Activated CD4-positive, alpha-beta T cell treated with anti-CD3 and anti-CD28 coated beads, Interleukin-2, amount 50 U/mL, for 4 hours (primary cell): ENCODE measurements at places on chromosomes 5 and 9.

DNA sequence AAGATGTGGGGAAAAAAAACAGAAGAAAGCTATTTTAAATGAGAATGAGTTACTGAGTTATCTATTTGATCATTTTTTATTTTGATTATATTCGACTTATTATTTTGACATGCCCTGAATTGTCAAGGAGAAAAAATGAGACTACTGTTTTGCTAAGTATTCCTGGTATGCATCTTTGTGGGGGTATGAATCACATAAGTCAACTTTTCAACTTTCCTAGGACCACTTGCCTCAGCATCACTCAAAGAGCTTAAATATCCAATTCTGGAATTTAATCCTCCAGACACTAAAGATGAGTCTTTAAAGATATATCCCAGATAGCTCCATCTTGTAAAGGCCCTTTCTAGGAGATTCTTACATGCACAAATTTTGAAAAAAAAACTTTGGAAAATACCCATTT lies 17.4 kb upstream of the SPDL1 start:
- no peak for DNase-seq

DNA sequence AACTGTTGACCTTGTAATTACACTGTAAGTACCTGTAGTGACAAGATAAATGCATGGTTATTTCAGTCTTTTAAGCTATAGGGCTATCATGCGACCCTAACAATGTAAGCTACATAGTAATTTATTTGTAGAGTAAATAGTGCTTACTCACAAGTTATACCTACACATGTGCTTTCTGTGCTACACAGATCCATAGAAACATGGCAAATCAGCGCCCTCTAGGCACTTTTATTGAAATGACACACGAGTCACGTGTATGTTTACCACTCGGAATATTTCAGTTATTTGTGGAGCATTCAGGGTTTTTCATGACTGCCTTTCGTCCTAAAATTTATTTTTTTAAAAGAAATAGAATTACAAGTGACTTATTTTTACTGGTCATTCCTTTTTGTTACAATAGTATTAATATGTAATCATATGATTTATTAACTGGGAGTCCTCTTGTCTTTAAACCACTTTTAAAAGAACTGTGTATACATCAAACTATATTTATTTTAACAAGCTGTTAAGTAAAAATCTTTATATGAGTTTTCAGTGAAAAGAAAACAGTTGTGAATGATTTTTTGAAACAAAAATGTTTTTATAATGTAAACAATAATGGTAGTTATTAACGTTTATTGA lies 1242.3 kb upstream of the WWC1 start:
- DNase-seq, result no peak

- no peak for DNase-seq
These were observed 588 bp upstream of the PLPP1 start for GRCh38 chr5:55535199-55535905.

- no peak for DNase-seq
These were observed 1.7 kb downstream of the PHF2 start for GRCh38 chr9:93577975-93578682.

DNA sequence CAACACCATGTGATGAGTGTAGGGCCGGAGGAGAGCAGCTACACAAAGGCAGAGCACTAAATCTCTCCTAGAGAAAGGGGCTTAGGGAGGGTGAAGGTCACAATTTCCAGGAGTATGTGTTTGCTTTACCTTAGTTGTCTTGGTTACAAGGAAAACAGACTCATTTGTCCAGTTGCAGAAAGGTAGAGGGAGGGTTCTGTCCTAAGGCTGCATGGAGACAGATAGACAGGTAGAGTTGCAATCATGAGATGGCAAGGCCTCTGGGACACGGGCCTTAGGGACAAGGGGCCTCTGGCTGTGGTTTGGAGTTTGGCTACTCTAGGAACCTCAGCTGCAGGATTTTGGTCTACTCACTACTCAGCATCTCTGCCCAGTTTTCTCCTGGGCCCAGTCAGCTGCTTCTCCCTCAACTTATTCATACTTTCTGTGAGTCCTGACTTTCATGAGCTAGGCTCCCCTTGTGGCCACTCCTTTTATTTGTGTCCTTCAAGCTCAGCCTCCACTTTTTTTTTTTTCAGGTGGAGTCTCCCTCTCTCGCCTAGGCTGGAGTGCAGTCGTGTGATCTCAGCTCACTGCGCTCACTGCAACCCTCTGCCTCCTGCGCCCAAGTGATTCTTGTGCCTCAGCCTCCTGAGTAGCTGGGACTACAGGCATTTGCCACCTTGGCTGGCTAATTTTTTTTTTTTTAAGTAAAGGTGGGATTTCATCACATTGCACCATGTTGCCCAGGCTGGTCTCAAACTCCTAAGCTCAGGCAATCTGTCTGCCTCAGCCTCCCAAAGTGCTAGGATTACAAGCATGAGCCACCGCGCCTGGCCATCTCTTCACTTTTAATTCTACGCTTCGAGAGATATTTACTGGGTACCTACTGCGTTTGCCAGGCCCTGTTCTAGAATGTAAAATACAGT lies 76.6 kb downstream of the PTPDC1 start:
- no peak for DNase-seq

DNA sequence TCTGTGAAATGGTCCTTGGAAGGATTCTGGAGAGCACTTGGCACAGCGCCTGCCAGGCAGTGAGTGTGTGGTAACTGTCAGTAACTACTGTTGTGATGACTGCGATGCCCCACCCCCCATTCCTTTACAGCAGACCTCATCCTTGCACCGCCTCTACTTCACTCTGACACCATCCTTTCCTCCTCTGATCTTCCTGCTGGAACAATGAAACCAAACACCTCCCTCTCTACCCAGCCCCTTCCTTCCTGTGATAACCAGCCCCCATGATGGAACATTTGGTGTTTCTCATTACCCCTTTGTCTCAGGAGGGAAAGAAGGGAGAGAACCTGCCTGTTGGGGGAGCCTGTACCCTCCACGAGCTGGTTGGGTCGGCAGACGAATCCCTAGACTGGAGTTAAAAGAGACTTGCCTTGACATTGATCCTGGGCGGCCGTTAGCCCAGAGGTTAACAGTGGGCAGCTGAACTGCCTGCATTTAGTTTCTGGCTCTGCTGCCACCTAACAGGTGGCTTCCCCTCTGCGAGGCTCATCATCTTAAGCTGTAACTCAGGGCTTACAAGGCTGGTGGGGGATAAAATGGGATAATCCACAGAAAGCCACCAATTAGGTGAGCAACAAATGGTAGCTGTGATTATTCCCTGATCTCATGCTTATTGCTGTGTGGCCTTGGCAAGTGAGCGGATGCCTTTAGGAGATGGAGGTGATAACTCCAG lies 34.2 kb upstream of the GRPEL2 start:
- no peak for DNase-seq

- no peak for DNase-seq
These were observed 145.5 kb upstream of the SLC24A2 start for GRCh38 chr9:19934301-19934871.

GRCh38 chr5:87188391-87188790 lies 79.3 kb upstream of the RASA1 start:
- DNase-seq, result no peak

GRCh38 chr9:87991151-87991870 lies 17.0 kb upstream of the CDK20 start:
- no peak for DNase-seq

GRCh38 chr5:6188976-6189375 lies 189.4 kb downstream of the MED10 start:
- DNase-seq, result no peak

GRCh38 chr5:159091596-159092331 lies 8.0 kb downstream of the EBF1 start:
- no peak for DNase-seq

DNA sequence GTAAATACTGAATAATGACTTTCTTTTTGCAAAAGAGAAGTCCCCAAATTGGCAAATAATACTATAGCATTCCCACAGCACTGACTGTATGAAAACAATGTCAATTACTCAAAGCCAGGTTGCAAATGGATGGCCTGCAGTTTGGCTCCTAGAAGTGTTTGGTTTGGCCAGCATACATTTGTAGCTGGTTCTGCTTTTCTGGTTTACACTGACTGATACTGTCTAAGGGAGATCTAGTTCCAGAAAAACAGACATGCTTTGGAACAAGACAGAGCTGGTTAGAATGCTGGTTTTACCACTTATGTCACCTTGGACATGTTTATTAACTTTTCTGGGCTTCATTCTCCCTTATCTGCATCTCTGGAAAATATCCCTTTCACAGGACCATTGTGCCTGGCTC lies 81.5 kb upstream of the TRPM3 start:
- DNase-seq, result no peak

- no peak for DNase-seq
These were observed 117.5 kb upstream of the SHB start for GRCh38 chr9:38186404-38187115.

GRCh38 chr5:178227138-178227659 lies 5.4 kb downstream of the PHYKPL start:
- no peak for DNase-seq

DNA sequence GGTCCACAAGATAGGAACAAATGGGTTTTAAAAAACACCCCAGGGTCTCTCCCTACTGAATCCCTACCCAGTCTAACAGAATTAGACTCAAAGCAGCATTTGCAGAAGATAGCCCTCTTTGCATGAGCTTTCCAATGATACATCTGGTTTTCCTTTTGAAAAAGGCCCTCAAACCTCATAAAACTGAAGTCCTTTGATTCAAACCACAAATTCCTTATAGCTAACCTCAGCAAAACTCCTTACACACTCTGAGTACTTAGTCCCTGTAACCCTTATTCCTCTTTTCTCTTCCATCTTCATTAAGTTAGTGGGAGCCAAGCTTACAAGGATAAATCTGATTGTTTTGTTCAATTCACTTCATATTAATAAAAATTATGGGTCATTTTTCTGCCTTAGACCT lies 90.5 kb upstream of the TNC start:
- DNase-seq, result no peak

DNA sequence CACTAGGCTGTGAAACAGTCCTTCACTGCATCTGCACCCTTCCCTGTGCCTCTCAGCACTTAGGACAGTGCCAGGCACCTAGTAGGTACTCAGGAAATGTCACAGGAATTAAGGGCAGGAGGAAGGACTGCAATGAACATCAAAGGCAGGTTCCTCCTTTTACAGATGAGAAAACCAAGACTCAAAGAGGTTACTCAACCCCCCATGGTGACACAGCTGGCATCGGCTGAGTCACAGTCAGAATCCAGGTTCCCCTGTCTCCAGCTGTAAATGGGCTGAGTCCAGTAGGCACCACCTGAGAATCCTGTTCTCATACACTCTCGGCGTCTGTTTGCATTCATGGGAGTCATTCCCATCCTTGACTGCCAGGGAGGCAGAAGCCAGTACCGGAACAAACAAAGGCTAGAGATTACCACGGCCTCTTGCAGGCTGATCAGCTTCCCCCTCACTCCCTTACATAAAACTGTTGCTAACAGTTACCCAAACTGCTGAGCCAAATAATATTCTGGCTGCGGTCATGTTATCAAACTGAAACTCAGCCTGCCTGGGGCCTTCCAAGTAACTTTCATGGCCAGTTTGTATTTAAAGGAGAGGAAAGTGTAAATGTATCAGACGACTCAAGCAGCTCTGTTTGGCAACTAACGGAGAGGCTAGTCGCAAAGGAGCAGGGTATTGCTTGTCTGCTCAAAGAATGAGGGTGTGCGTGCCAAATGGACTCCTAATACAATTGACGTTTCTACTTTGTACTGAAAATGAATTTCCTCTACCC lies 201.7 kb downstream of the PAPPA start:
- no peak for DNase-seq

- DNase-seq, result no peak
These were observed 233.6 kb downstream of the GABRB2 start for GRCh38 chr5:161312882-161313281.

DNA sequence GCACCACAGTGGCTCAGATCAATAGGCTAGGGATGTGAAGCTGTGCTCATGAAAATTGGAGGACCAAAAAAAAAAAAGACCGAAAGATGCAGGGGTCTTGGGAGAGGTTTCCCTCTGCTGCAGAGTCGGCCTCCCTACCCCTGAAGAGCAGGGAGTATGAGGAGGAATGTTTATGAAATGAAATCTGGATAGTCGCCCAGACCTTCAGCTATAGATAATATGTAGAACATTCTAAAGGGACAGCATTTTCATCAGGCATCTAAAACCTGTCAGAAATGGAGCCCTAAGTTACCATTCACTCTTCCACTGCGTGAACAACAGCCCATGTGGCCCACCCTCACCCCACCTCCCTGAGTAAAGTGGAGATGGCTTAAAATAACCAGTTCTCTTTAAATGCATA lies 122.9 kb downstream of the TMEM174 start:
- DNase-seq, result no peak

DNA sequence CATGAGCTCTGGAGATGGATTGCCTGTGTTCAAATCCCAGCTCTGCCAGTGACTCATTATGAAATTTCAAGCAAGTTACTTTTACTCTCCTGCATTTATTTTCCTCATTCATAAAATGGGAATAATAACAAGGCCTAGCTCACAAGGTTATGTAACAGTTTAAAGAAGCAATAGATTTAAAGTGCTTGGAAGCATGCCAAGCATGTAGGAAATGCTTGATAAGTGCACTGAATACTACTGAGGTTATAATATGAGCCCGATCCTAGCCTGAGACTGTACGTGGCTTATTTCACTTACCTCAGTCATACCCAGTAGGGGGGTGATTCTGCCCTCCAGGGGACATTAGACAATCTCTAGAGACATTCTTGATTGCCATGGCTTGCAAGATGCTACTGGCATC lies 734.1 kb upstream of the WWC1 start:
- DNase-seq, result no peak

DNA sequence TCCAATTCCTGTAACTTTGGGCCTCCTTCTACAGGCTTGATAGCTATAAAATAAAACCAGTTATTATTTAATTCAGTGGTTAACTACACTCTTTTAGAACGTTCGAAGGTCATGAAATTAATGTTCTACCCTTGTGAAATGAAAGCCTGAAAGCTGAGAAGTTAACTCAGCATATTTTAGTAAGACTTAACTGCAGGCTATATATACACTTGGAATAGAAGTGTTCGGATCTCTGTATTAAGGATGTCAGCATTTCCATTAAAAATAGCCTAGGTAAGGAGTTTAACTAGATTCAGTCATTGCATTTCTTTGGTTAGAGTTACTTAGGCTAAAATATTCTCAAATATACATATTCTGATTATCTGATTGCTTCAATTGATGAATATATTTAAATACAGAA lies 229.2 kb downstream of the MRPS30 start:
- DNase-seq, result no peak

GRCh38 chr9:129414377-129414992 lies 206.4 kb downstream of the C9orf50 start:
- DNase-seq, result peak; percentile 50

DNA sequence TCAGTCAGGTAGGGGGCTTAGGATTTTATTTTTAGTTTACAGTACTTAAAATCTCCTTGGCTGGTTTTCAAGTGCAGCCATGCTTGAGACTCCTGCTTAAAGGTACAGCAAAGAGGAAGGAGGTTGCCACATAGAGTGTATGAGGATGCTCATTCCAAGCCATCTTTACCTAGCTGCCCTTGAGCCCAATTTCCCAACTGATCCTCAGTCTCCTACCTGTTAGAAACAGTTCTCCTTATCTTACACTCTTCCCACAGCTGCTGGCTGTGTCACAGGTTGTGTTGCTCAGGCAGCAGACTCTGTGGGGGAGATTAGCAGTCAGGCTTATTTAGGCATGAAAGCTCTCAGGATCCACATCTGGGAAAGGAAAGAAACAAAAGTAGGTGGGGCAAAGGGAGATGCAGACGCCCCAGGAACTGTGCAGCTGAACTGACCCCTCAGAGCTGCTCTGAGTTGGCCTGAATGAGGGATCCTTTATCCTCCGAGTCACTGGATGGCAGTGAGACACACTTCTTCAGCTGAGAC lies 95.1 kb downstream of the NMUR2 start:
- no peak for DNase-seq

- no peak for DNase-seq
These were observed 373 bp downstream of the FBXW5 start for GRCh38 chr9:136944212-136944518.
